Right renal pelvis (tissue), 4 donors: ENCODE measurements at places on chromosomes 5 and 9. TPM values are rescaled to one million over a fixed set of nuclear protein-coding genes. Genes with fewer than 3 reads are reported as not detected.

DNA sequence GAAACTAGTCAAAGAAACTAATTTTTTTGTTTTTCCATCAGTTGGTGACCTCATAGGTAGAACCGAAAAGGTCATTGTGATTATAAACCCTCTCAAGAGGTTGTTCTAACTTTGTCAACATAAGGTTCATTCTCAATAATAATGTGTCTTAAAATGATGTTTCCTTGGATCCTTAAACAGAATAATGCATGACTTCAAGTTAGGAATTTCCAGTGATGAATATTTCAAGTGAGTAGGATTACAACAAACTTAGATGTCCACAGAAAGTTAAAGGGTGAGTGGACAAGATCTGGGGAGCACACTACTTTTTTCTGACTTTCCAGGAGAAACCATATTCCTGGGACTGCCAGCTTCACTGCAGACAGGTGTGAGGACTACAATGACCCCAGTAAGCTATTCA lies 239.0 kb upstream of the PTGER4 start:
- no peak for DNase-seq

DNA sequence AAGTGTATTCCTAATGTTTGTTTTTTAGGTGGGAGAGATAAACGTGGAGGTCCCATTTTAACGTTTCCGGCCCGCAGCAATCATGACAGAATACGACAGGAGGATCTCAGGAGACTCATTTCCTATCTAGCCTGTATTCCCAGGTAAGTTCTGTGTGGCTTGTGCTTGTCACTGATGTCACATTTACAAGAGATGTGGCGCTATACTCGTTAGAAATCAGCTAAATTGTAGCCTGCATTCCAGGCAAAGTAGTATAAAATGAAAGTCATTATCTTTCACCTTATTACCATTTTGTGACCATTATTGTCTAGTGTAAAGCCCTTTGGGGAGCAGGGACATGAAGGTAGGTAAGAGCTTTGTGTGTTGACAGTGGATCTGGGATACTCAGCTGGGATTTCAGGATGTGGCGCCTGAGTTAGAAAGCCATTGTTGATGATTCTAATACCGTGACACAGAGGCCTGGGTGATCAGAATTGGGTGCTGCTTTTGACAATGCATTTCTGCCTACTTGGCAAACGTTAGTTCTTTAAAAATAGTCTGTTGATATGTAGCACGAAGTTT lies 137.2 kb downstream of the TRIO start:
- no peak for DNase-seq

DNA sequence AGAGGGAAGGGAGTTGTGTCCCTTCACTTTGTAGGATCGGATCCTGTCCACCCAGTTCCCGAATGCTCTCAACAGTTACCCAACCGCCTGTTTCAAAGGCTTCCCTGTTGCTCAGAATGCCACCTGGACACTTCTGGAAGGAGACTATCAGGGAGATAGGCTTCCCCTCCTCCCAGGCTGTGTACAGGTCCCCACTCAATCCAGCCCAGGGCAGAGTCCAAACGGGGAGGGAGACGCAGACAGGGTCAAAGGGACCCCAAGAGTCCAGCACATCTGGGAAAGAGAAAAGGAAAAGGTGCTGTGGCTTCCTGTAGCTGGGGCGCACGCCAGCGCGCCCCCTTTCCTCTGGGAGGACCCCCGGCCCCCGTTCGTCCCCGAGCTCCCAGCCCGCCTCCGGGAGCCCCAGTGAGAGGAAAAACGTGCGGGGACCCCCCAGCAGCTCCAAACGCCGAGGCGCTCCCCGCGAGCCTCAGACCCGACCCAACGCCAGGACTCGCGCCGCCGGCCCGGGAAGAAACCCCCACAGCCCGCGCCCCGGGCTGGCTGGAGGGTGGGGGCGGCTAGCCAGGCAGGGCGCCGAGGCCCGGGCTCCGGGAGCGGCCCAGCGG lies 640 bp downstream of the SURF4 start:
- no peak for DNase-seq

DNA sequence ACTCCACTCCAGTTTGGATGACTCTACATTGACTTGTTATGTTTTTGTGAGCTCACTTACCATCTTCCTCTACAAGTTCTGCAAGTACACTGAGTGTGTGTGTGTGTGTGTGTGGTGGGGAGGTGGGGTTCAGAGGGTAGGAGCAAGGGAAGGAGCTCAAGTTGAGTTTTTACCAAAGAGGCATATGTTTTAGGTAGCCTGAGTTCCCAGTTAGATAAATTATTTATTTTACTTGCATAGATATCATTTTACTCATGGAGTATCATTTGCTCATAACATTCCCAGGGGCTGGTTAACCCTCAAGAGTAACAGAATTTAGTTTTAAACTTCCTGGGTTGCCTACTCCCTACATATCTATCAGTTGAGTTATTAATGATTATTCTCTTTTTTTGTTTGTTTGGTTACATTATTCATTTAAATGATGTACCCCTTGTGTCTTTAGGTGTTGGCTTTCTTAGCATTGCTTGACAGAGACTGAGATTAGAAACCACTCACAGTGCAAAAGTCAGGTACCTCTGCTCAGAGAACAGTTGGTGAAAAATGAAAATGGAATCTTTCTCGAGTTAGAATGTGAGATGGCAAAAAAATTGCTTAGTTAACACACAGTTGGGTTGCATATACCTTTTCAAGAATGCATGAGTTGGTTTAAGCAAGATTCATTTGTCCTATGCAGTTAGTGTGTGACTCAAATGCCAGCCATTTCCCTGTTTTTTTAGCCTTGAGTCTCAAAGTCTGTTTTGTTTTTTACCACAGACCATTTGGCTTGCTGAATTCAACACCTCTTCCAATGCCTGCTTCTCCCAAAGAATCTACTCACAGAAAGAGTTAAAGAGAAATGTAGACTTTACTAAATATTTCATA lies 29.2 kb downstream of the TNFSF8 start:
- DNase-seq = no peak

DNA sequence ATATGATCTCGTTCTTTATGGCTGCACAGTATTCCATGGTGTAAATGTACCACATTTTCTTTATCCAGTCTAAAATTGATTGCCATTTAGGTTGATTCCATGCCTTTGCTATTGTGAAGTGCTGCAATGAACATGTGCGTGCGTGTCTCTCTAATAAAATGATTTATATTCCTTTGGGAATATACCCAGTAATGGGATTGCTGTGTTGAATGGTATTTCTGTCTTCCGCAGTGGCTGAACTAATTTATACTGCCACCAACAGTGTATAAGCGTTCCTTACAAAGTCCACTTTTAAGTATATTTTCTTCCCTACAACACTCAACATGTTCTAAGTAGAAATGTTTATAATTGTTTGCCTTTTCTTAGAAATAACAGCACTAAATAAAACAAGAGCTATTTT lies 521.9 kb downstream of the DTWD2 start:
- DNase-seq = no peak

DNA sequence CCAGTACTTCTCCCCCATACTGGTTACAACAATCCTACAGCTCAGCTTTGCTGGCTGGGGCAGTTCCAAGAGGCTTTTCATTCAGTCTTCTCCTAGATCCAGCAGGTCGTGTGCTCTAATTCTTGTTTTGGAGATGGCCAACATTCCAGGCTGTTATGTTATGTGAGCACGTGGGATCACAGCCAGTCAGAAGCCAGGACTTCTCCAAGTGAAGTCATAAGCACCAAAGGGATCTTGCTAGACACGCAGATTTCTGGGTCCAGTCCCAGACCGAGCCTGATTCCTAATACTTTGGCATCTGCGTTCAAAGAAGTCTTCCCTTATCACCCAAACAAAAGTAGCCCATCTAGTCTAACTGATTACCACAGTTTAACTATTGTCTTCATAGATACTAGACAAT lies 1.4 kb upstream of the LARP1 start:
- no peak for DNase-seq

DNA sequence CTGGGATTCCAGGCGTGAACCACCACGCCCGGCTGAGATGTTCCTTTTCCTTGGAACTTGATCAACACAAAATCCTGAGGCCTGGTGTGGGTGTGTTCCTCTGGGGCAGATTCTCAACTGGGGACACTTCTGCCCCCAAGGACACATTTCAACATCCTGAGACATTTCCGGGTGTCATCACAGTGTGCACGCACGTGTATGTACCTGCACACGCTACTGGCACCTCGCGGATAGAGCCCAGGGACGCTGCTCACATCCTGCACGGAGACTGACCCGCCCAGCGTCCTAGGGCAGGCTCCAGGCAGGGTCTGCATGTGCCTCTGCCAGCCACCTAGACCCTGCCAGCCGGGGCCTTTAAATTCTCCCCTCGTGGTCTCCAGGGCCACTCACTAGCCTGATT lies 8.0 kb downstream of the SAPCD2 start:
- no peak for DNase-seq

GRCh38 chr5:157463621-157464518 lies 3.9 kb downstream of the NIPAL4 start:
- DNase-seq = no peak

SPINK6 gene
- polyA plus RNA-seq = not detected

ACTL7B gene
- not detected for polyA plus RNA-seq

SYNPO gene
- 97.9 TPM for polyA plus RNA-seq

PDLIM4 gene
- 19.5 TPM for polyA plus RNA-seq

SCGB3A2 gene
- polyA plus RNA-seq = 0.97 TPM
